ENCODE measurements at places on chromosomes 12 and 14.

DNA sequence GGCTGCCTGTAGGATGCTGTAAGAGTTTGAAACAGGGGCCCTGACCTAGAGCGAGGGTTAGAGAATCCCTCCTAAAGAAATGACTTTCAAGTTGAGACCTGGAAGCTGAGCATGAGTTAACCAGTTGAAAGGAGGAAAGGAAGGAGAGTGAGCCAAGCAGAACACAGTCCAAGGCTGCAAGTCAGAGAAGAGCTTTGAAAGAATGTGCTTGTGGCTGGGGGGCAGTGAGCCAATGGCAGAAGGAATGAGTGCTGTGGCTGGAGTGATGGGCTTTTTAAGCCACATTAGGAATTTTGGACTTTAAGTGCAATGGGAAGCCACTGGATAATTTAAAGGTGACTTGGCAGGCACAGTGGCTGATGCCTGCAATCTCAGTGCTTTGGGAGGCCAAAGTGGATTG is 18.1 kb downstream of the CDKN1B start:
- no peak for DNase-seq

GRCh38 chr12:54428050-54429013 is 9.3 kb upstream of the ITGA5 start:
- no peak for DNase-seq

- DNase-seq, result no peak
These were observed 16.1 kb upstream of the SMOC1 start for GRCh38 chr14:69863083-69863482.

- DNase-seq, result no peak
These were observed 3.1 kb downstream of the RDH16 start for GRCh38 chr12:56954057-56954957.

GRCh38 chr12:72148709-72149108 is 123.5 kb upstream of the TRHDE start:
- no peak for DNase-seq

DNA sequence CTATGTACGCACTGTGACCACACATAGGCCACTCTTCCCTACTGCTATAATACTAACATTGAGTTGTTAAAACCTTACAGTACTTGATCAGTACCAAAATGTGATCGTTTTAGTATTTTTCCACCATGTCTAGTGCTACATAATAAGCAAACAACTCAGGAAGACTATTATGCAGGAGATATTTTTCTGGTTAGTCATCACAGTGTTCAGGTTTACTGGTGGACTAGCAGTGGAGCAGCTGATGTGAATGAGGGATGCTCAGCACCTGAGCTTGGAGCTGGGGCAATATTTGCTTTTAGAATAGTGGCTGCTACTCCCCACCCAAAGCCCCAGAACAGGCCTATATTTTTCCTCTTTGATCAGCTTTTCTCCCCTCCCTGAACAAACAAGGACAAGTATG is 513.1 kb downstream of the KCNH5 start:
- no peak for DNase-seq

Measured in HFF-Myc (cell line).